ENCODE measurements at places on chromosomes 5 and 9.

GRCh38 chr5:127555826-127556225 is 38.4 kb downstream of the PRRC1 start:
- DNase-seq = no peak

DNA sequence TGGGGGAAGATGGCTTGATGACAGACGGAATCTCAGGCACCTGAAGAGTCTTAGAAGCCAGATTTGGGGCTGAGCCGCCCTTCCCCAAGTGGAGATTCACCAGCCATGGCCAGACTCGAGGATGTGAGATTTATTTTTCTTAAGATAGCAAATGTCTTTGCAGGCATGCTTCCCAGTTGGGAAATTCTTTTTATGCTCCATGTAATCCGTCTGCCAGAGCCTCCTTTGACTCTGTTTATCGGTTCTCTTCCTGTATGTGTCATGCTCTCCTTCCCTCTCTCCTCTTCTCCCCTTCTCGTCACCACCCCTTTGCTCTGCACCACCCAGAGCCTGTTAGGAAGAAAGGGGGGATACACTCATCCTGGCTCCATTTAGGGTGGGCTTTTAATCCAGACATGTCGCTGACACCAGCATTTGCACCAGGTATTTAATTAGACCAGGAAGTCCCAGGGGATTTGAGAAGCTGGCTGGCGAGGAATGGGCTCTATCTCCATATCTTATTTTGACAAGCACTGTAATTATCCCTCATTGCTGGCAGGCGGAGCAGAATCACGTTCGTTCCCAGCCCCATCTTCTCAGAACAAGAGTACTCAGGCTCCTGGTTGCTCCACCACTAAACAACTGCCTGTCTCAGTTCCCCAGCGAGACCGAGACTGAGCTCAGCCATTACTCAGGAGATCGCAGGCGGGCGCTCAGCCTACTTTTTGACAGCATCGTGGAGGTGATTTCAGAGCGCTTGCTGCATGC is 50.9 kb downstream of the KCNIP1 start:
- DNase-seq = no peak

GRCh38 chr5:55540024-55540423 is 5.3 kb upstream of the PLPP1 start:
- DNase-seq = no peak

DNA sequence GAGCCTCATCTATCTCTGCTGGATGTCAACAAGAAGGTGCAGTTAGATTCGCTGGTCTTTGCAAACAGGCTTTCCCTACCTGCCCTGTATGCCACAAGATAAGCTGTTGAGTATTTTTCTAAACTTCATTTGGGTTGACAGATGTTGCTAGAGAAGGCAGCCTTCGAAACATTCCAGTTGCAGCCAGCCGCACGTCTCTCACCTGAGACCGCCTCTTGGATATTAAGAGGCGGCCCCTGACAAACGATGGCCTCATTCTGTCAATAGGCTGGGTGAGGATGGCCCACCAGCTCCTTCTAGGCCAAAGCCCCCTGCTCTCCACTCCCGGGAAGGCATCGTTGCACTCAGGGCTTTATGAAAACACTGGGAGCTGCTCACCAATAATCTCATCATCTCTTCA is 181.6 kb downstream of the DAB2IP start:
- no peak for DNase-seq

DNA sequence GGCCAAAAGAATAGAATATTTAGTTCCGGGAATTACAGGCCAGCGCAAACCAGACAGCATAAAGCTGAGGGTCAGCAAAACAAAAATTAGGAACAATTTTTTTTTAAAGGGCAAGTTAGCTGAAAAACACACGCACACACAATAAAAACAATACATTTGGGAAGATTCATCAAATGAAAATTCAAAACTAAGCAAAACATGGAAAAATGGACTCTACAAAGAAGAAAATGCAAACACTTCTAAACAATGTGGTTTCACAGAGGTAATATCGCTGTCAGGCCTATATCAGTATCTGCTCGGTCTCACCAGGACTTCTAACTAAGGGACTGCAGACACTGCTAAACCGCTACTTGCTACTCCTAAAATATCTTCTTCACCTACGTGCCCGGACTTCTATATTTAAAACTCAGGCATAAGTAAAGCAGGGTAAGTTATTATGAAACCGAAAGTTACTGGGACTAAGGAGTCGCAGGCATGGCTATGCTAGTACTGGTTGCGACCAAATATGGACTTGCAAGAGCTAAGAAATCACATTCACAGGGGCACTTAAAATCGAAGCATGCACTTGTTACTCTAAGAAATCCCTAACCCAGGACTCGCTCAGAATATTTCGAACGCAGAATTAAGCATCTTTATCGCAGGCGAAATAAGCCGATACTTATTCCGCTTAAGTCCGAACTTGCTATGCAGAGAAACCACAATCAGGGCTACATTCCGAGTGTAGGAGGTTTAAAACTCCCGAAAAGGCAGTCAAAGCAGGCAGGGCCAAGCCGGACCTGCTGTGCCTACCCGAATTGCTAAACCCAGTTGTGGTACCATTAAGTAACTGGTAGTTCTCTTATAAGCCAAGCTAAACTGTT is 2.3 kb downstream of the ANXA2R start:
- DNase-seq = no peak

DNA sequence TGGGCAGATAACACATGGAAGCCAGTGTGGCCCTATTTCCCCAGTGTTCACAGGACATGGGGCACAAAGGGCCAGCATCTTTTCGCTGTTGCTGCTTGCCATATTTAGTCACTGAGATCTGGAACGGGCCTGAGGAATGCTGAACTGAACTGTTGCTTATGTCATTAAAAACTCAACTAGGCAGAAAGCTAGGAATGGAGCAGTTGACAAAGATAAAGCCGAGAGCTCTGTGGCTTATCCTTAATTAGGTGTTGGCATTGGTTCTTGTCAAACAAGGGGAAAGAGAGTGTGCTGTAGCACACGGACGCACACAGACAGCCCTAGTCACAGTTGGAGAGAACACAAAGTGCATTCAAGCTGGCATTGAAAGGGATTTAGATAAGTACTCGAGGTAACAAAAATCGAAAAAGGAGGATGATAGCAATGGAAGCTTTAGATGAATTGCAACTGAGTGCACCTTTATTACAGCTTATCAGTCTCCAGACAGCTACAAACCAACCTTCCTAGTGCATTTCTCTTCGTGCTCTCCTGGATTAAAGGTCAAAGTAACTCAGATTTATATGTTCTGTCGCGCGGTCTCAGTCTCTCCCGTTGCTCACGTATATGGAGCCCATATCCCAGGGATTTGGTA is 450.2 kb upstream of the ZNF608 start:
- no peak for DNase-seq

GRCh38 chr5:153404747-153405146 is 85.7 kb upstream of the GRIA1 start:
- no peak for DNase-seq

- DNase-seq = no peak
Observed at GRCh38 chr5:135322271-135322670, 76.8 kb downstream of the MACROH2A1 start.
